ENCODE measurements at places on chromosomes 12 and 14.

GRCh38 chr12:91871751-91872150, 273.9 kb downstream of the BTG1 start:
- no peak for DNase-seq

GRCh38 chr14:98059106-98059505, 1212.9 kb downstream of the BCL11B start:
- no peak for DNase-seq

GRCh38 chr12:9634177-9634803, 26.6 kb upstream of the KLRB1 start:
- peak; percentile 51 for DNase-seq

GRCh38 chr12:70366581-70367257, 629 bp downstream of the KCNMB4 start:
- DNase-seq, result peak; percentile 30

- DNase-seq, result no peak
Measured at GRCh38 chr14:74525361-74525851, 31.8 kb downstream of the ISCA2 start.

GRCh38 chr12:115338566-115339294, 654.8 kb upstream of the TBX3 start:
- no peak for DNase-seq

GRCh38 chr12:71216725-71217579, 59.2 kb upstream of the TSPAN8 start:
- no peak for DNase-seq

DNA sequence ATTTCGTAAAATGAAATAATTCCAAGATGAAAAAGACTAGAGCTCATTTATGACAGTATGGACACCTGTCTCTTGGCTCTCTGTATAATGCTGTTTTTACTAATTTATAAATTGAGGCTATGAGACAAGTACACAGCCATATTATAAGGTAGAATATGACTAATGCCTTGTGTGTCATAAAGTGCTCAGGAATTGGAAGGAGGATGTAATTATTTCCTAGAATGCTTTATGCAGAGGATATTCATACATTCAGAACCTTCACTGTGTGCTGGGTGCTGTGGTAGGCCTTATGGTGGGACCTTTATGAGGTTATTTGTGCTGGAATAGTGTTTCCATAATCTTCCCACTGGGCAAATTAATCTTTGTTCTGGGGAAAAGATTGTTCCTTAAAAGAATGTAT, 13.3 kb downstream of the PCNX1 start:
- no peak for DNase-seq

- no peak for DNase-seq
Measured at GRCh38 chr12:4802841-4803240, 82.6 kb downstream of the GALNT8 start.

DNA sequence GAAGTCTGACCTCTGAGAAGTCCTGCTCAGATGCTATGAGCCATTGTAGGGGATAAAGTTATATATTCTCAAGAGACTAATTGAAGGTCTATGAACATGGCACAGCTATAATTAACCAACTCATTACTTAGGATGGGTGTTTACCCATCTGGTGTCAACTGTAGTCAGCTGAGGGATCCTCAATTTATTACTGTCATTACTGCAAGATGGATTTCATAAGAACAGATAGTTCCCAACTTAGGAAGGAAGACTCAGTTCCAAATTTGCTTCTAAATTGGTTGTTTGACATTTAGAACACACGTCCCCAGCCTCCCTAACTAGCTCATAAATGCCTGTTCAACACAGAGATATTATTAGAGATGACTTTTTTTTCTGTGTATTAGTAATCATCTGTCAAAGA, 81.4 kb downstream of the FRMD6 start:
- DNase-seq, result no peak

DNA sequence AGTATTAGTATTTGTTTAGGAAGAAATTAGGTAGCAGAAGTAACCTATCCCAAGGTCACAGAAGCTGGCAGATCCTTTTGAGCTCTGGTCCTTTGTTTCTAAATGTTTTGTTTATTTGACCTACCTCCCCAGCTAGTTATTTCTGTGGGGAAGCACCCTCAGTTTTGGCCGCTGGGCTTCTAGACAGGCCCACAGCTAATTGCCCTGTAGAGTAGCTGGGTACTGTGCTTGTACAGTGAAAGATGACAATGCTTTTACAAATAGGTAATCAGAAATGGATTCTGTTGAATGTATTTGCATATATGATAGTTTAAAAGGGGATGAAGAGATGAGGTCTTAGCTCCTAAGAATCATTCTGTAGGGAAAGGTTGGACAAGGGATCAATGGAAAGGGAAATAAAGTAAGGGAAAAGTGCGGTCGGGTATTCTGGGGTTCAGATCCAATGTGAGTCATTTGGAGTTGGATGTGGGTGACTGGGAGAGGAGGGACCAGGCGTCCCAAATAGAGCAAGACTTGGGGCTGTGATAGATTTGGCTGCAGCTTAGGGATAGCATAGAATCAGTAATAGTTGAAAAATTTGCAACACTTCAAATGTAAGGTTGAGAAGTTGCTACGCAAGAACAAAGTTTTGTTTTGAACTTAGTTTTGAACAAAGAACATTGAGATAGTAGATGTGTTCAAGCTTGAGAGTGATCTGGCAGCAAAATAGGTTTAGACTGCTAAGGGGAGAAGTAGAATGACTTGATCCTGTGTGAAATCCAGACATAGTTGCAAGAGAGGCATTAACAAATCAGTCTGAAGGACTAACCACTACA, 3.6 kb downstream of the NUDT4 start:
- no peak for DNase-seq

GRCh38 chr12:104752016-104752415, 206.1 kb downstream of the SLC41A2 start:
- no peak for DNase-seq

DNA sequence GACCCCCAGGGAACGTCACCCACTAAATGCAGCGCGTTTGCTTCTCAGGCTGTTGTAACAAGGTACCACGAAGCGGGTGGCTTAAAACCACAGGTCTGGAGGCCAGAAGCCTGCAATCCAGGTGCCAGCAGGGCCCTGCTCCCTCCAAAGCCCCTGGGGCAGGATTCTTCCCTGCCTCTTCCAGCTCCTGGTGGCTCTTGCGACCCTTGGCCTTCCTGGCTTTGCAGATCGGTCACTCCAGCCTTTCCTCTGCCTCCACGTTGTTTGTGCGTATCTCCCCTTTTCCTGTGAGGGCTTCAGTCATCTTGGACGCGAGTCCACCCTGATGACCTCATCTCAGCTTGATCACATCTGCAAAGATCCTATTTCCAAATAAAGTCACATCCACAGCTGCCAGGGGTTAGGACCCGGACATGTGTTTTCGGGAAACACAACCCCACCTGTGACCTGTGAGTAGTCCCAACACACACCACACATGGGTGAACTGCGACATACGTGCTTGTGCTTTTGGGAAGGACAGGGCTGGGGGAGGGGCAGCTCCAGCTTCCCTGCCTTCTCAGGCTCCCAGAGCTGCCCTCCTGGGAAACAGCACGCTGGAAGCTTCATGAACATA, 114.5 kb upstream of the NCOR2 start:
- DNase-seq, result no peak

DNA sequence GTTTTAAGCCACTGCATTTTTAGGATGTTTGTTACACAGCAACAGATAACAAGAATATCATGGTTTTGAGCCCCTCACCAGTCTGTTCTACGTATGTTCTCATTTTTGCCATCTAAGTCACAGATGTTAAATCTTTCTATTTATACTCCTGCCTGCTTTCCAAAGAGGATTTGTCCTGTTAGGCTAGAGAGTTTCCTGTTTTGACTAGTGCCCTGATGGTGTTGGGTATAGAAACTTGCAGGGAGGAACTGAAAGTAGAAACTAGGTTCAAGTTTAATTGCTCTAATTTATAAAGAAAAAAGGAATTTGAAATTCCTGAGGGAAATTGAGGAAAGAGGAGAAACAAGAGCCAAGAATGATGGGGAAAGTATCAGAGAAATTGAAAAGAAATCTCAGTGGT, 74.4 kb upstream of the COCH start:
- DNase-seq, result no peak

- DNase-seq, result no peak
Measured at GRCh38 chr12:23113781-23114180, 488.8 kb downstream of the ETNK1 start.

DNA sequence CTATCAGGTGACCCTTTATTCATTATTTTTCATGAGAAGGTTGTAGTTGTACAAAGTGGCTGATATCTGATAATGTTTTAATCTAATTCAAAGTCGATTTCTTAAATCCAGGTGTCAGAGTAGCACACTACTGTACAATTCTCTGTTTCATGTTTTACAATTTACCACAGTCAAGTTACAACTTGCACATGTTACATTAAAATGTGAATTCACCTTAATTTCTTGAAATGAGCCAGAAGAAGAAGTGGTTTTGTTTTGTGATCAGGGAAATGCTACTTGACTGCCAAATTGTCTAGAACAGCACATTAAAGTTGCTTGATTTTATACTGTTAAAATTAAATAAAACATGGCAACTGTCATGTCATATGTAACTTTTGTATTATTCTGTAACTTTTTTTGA, 23.2 kb downstream of the LRRK2 start:
- DNase-seq, result no peak

- DNase-seq, result no peak
Measured at GRCh38 chr12:121803861-121804416, at the start of gene SETD1B. Gene SETD1B, plus strand, starts transcription at chr12:121804009. Its CDS starts 729 bp downstream, at chr12:121804738.

DNA sequence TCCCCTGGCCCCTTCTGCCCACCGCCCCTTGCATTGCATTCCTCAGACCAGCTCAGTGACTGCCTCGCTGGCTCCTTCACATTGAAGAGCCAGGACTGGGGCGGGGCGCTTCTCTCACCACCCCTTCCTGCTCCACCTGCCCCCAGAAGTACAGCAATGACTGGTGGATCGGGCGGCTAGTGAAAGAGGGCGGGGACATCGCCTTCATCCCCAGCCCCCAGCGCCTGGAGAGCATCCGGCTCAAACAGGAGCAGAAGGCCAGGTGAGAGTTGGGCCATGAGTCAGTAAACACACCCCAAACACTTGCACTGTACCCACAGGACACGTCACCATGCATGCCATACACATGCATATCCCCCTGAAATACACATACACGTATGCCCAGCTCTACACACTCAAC, 5.8 kb downstream of the CACNB3 start:
- DNase-seq, result no peak

DNA sequence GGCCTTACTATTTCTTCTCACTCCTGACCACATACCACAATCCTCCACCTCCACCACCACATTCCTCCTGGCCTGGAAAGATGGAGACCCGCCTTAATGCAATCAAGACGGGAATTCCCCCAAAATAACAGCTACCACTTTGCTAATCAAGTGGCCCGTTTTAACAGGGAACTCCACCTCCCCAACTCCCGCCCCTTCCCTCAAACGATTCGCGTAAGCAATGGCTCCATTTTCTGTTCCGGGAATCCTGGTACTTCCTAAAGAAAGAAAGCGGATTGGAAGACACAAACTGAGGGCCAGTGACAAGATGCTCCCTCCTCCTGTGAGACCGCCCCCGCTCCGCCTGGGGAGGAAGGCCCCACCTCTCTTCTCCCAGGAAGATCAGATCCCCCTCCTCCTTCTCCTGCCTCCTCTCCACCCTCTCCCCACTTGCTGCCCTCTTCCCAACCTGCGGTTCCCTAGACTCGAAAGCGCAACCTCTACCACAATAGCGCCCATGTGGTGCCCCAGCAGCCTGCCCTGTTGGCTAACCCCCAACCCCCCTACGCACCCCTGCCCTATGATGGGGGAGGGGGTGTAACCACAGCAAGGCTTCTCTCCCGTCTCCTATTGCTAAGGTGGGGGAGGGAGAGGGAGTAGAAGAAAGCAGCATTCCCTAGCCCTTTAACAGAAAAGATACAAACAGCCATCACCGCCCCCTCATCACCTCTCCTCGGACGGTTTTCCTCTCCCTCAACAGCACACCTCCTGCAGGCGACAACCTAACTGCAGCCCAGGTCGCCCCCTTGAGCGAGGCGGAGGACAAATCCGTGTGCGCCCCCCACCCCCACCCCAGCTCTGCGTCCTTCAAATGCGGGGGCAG, 777 bp downstream of the ARF3 start:
- no peak for DNase-seq

- DNase-seq, result no peak
Measured at GRCh38 chr12:48780381-48781025, 8.4 kb downstream of the ADCY6 start.

DNA sequence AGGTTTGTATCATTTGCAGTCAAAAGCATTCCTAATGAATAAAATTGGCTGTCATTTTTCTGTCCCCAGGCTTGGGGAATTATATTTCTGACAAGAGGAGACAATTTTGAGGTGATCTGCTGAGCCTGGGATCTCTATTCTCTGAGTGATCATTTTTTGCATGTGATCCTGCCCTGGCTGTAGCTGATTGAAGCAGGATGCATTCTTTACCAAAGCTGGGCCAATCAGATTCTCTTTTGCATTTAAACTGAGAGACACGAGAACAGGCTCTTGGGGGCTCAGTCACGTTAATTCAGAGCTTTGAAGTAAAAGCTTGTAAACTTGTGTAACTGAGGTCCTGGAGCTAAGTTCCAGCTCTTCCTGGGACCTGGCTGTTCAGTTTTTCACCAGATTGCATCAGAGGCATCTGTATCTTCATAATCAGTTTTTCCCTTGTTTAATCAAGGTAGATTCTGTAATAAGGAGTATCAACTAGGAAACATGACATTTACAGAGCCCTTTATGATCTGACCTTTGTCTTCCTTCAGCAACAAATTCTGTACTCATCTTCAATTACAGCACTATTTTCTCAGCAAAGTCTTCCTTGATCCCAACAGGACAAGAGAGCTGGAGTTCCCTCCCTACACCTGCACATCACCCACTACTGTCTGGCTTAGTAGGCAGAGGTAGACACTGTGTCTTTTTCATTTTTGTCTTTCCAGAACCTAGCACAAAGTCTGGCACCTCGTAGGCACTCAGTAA, 35.0 kb upstream of the MANSC4 start:
- no peak for DNase-seq

- no peak for DNase-seq
Measured at GRCh38 chr14:53569446-53569845, 387.2 kb downstream of the BMP4 start.

- DNase-seq, result no peak
Measured at GRCh38 chr12:71872972-71873371, 33.4 kb downstream of the TBC1D15 start.

- DNase-seq, result no peak
Measured at GRCh38 chr12:66288121-66288520, 14.2 kb upstream of the HELB start.

GRCh38 chr14:80536456-80536855, 325.2 kb upstream of the DIO2 start:
- no peak for DNase-seq

GRCh38 chr12:104425614-104426013, 31.1 kb upstream of the CHST11 start:
- DNase-seq, result no peak
